ENCODE measurements at places on chromosomes 2 and 18.

GRCh38 chr18:477565-477964 lies 22.9 kb downstream of the COLEC12 start:
- no peak for DNase-seq

GRCh38 chr2:119181791-119182445 lies 23.4 kb upstream of the C1QL2 start:
- DNase-seq = no peak

- no peak for DNase-seq
Measured at GRCh38 chr18:36200354-36200771, 13.1 kb downstream of the MOCOS start.

- no peak for DNase-seq
Measured at GRCh38 chr2:12270876-12271588, 445.7 kb upstream of the TRIB2 start.

DNA sequence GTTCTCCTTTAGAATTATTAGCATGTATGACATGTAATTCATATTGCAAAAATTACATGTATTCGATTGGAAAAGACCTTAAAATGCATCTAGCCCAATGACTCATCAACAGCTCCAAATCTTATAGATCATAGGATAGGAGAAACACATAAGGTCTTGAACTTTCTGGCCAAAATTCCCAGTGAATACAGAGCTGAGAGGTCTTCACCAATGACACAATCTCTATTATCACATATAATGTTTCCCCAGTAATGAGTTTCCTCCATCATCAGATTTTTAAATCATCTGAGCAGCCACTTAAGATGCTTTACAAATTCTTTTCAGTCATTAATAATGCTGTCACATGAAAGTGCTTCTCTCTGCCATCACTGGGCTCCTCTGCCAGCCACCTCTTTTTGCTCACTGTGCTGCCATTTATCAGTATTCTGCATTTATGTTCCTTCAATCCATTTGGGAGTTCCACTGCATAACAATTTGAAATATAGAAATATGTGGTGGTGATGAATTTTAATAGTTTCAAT lies 804.9 kb downstream of the SUCLG1 start:
- no peak for DNase-seq

Measured in NCI-H460 (cell line).